ENCODE measurements at places on chromosomes 4 and X. TPM values are rescaled to one million over a fixed set of nuclear protein-coding genes. Genes with fewer than 3 reads are reported as not detected.

The SH3TC1 gene
- 3.5 TPM for total RNA-seq

The LANCL3 gene
- 0.29 TPM for total RNA-seq

The SASH3 gene
- not detected for total RNA-seq

The PLS3 gene
- 358 TPM for total RNA-seq

The CCDC158 gene
- 0.59 TPM for total RNA-seq

The UGT2B17 gene
- not detected for total RNA-seq

The HTN3 gene
- total RNA-seq: not detected

The CORIN gene
- total RNA-seq: 0.88 TPM

The NIPAL1 gene
- under 0.01 TPM for total RNA-seq

The MMRN1 gene
- total RNA-seq: not detected

The FRMPD3 gene
- under 0.01 TPM for total RNA-seq

The NAP1L2 gene
- not detected for total RNA-seq

The CENPI gene
- 4.4 TPM for total RNA-seq

The HS3ST1 gene
- under 0.01 TPM for total RNA-seq

The SSX2 gene
- total RNA-seq: not detected
